ENCODE measurements at places on chromosomes 1 and 21. TPM values are rescaled to one million over a fixed set of nuclear protein-coding genes. Genes with fewer than 3 reads are reported as not detected.
A peak's percentile ranks its signal among the peaks of the same experiment; 100 is the strongest.

WNT4 gene
- 38.7 TPM for total RNA-seq

FTCD gene
- 9.6 TPM for total RNA-seq

CLCA2 gene
- 0.11 TPM for total RNA-seq

CCDC27 gene
- not detected for total RNA-seq

GRCh38 chr1:36187800-36188593, 32.0 kb downstream of the MAP7D1 start:
- DNase-seq: peak; percentile 53
- H3K27me3 ChIP-seq: no peaks in the 10 kb centered on the region
- H3K36me3 ChIP-seq: no peaks in the 10 kb centered on the region
- no peak overlapping the region for H3K4me3 ChIP-seq
- H3K4me1 ChIP-seq: peaks cover 2% of the 10 kb centered on the region

DNA sequence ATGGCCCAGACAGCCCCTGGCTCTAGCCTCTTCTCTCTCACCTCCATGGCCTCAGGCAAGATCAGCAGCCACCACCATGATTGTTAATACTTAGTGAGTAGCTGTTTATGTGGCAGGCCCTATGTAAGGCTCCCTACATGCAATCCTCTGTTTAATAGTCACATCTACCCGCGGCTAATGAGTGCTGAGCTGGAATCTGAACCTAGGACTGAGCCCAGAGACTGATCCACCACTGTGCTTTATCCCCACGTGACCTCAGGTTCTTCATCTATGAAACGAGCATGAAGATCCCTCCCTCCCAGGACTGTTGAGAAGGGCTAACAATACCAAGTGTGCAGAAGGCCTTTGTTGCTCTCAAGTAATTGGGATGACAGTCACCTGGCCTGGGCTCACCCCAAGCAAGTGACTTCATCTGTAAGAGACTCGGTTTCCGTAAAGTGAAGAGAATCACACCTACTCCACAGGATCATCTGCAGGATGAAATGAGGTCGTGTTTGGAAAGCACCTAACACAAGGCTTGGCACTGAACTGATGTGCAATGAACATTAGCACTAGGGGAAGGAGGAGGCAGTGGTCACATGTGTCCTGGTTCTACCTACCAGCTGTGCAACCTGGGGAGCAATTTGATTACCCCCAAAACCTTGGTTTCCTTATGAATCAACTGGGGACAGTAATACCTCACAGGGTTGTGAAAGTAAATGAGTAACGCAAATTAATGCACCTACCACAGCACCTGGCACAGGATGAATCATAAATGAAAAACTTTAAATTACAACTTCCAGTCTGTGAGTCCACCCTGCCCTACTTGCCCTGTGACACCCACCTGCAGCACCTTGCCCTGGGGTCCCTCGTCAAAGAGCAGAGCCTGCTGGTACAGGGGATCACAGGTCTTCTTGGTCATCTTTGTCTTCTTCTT, 37.2 kb downstream of the RIMS3 start:
- no peak overlapping the region for H3K4me3 ChIP-seq
- peaks cover 2% of the 10 kb centered on the region for H3K36me3 ChIP-seq
- DNase-seq: no peak

- H3K27ac ChIP-seq: peak overlapping the region; percentile 71
- H3K27me3 ChIP-seq: peaks cover 13% of the 10 kb centered on the region
- no peaks in the 10 kb centered on the region for H3K36me3 ChIP-seq
- peaks cover 15% of the 10 kb centered on the region for H3K4me1 ChIP-seq
Observed at GRCh38 chr1:25748531-25749205, 51.3 kb upstream of the SELENON start.

GRCh38 chr1:232894436-232894835, 56.0 kb upstream of the NTPCR start:
- peak overlapping the region; percentile 69 for H3K27ac ChIP-seq
- H3K4me1 ChIP-seq: peaks cover 13% of the 10 kb centered on the region
- H3K36me3 ChIP-seq: peaks cover 9% of the 10 kb centered on the region
- H3K27me3 ChIP-seq: no peaks in the 10 kb centered on the region

GRCh38 chr1:204925701-204926100, 55.0 kb downstream of the NFASC start:
- no peak overlapping the region for H3K27ac ChIP-seq
- no peak overlapping the region for H3K4me3 ChIP-seq
- H3K27me3 ChIP-seq: peaks cover 32% of the 10 kb centered on the region
- no peak for DNase-seq
- peaks cover 15% of the 10 kb centered on the region for H3K4me1 ChIP-seq

DNA sequence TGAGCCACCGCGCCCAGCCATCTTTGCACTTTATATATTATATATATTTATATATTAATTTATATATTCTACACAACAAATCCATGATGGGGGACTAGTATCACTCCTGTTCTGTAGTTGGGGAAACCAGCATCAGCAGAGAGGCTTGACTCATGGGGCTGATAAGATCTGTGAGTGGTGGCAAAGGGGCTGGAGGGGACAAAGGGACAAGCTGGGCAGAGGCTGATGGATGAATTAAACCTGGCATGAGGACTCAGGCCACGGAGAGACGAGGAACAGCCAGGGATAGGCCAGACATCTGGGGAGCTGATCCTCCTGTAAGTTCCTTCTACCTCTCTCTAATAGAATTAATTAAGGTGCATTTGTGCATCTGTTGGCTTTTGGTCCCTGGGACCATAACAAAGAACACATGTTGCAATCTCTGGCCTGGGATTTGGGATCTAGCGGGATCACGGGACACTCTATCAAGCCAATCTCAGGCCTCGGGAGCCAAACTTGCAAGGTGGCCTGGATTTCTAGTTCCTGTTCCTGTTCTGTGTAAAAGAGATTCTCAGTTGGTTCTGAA, 7.6 kb downstream of the CNR2 start:
- H3K27ac ChIP-seq: no peak overlapping the region
- no peak overlapping the region for H3K4me3 ChIP-seq
- no peak for DNase-seq
- H3K27me3 ChIP-seq: peaks cover 52% of the 10 kb centered on the region
- H3K36me3 ChIP-seq: no peaks in the 10 kb centered on the region

DNA sequence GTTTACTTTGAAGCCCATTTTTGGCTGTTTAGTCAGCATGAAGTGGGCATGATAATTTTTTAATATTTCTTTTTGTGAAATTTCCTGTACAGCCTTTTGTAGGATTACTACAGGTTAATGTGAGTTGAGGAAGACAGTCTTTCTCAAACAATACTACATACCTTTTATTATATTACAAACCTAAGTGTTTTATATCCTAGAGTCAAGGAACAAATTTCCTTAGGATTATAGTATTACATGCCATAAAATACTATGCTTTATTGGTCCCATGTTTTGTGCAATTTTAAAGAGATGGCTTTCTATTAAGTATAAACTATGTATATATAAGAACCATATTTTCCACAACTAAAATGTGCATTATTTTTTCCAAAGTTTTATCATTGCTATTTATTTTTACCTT, 9.2 kb upstream of the CHAF1B start:
- H3K36me3 ChIP-seq: peaks cover 36% of the 10 kb centered on the region
- H3K4me1 ChIP-seq: peaks cover 10% of the 10 kb centered on the region
- no peaks in the 10 kb centered on the region for H3K27me3 ChIP-seq
- H3K4me3 ChIP-seq: no peak overlapping the region

DNA sequence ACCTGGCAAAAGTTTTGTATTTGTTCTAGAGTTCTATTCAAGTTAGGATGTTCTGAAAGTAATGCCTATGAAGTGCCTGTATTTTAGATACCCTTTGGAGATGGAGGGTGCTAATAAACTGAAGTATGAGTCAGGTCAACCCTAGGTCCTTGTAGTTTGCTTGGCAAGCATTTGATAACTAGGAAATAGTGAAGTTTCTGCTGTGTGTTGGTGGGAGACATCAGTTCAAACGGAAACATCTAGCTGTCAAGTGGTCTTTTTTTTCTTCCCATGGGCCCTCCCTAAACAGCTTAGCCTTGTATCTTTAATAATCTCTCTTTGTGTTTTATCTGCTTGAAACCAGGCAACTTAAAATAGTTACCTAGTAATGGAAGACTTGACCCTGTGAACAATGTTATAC, 4.5 kb downstream of the MRPS6 start:
- H3K4me3 ChIP-seq: no peak overlapping the region
- no peak for DNase-seq
- H3K36me3 ChIP-seq: peaks cover 19% of the 10 kb centered on the region

DNA sequence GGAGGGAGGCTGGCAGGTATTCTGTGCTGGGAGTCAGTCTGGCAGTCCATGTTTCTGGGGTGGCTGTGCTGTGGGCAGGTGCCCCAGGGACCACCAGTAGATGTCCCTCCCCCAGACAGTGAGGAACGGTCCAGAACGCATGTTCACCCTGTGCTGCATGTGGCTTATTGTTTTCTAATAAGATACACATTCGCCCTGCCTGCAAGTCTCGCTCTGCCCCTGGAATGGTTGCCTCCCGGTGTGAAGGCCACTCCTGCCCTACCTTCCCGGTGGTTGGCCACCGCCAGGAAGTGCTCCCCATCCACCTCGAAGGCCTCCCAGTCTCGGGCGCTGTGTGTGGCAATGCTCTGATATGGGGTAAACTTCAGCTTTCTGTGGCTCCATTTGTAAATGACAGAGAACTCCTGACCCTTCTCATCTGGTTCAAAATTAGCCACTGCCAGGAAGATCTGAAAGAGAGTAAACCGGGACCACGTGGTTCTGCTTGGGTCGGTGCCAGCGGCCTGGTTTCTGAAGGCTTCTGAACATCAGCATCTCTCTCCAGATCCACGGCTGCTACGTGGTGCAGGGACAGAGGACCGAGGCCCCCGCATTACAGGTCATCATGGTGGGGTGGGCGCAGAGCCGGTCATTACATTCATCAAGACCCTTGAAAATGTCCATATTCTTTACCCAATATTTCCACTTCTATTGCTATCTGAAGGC, 14.5 kb downstream of the KRTAP10-1 start:
- no peak overlapping the region for H3K4me3 ChIP-seq
- H3K27me3 ChIP-seq: no peaks in the 10 kb centered on the region
- no peak overlapping the region for H3K27ac ChIP-seq
- H3K4me1 ChIP-seq: peaks cover under 1% of the 10 kb centered on the region
- DNase-seq: no peak
- H3K36me3 ChIP-seq: no peaks in the 10 kb centered on the region

GRCh38 chr21:17491716-17492414, 21.0 kb upstream of the CXADR start:
- no peak for DNase-seq
- H3K4me3 ChIP-seq: no peak overlapping the region
- no peaks in the 10 kb centered on the region for H3K36me3 ChIP-seq
- no peaks in the 10 kb centered on the region for H3K4me1 ChIP-seq

GRCh38 chr21:46066591-46067331, 31.2 kb upstream of the COL6A2 start:
- peak; percentile 25 for DNase-seq
- no peak overlapping the region for H3K4me3 ChIP-seq
- peaks cover 11% of the 10 kb centered on the region for H3K27me3 ChIP-seq
- H3K4me1 ChIP-seq: peaks cover 21% of the 10 kb centered on the region

- no peak overlapping the region for H3K4me3 ChIP-seq
- H3K4me1 ChIP-seq: peaks cover 31% of the 10 kb centered on the region
- no peaks in the 10 kb centered on the region for H3K36me3 ChIP-seq
- H3K27ac ChIP-seq: peak overlapping the region; percentile 50
Observed at GRCh38 chr1:193703655-193704054, 517.2 kb upstream of the B3GALT2 start.

DNA sequence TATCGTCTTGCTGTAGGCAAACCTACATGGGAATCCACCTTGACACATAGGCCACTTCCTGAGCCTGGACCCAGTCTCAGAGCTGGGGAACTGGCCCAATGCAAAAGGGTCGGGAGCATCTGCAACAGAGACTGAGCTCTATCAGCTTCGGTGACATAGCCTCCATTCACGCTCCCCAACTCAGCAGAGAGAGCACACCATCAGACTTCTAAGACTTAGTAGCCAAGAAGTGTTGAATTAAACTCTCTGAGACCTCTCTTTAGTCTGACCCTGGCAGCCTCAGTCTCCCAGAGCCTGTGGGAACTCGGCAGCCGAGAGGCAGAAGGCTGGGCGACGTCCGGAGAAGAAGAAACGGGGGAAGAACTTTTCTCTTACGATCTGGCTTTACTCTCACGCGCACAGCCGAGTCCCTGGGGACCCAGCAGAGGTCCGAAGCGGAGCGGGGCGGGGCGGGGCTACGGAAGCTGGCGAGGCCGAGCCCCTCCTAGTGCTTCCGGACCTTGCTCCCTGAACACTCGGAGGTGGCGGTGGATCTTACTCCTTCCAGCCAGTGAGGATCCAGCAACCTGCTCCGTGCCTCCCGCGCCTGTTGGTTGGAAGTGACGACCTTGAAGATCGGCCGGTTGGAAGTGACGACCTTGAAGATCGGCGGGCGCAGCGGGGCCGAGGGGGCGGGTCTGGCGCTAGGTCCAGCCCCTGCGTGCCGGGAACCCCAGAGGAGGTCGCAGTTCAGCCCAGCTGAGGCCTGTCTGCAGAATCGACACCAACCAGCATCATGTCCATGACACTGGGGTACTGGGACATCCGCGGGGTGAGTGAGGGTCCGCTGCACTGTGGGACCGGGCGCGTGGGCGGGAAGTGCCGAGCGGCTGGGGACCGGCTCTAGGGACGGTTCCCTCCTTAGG, at the start of gene GSTM4:
Gene GSTM4 (plus strand): TSS at position 485 of the 905 bp plus-strand sequence. CDS start 291 bp downstream, at position 776.
- H3K27me3 ChIP-seq: peaks cover 29% of the 10 kb centered on the region
- no peaks in the 10 kb centered on the region for H3K36me3 ChIP-seq
- DNase-seq: peak; percentile 77

DNA sequence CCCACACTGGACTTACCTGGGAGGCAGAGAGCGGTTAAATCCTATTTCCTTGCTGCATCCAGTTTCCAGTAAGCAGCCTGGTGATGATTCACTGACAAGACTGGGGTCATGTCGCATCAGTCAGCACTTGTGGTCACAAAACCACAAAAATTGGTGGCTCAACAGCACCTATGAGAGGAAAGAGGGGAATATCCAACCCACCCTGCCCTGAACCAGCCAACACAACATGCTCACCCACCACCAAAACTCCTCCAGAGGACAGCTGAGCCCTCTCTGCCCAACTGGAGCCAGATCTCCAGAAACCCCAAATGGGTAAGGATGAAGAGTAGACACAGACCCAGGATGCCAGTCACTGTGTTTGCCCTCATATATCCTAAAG, 64.0 kb downstream of the CD46 start:
- no peaks in the 10 kb centered on the region for H3K27me3 ChIP-seq
- H3K4me3 ChIP-seq: no peak overlapping the region
- H3K36me3 ChIP-seq: no peaks in the 10 kb centered on the region
- no peak for DNase-seq
- no peak overlapping the region for H3K27ac ChIP-seq

DNA sequence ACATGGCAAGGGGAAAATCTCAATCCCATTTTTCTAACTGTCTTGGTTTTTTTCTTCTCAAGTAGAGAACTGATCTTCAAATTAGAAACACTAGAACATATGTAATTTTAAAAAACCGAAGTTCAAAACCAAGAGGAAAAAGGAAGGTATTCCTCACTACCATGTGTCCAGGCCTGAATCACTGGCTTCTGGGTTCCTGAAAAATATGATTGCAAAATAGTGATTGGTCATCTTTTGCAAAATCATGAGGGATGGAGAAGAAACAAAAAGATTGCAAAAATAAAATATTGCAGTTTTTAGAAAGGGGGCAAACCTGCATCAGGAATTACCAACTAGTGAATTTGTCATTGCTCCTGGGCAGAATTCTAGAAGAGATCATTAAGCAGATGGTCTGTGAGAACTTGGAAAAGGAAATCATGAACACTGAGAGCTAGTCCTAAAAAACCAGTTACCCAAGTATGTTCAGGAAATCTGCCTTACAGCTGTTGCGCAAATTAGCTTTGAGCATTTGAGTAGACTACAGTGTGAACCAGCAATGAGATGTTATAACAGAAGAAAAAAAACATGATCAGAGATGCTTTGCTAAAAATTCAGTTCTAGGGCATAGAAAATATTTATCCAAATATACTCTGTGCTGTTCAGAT, 49.4 kb downstream of the SPATA46 start:
- H3K27ac ChIP-seq: no peak overlapping the region
- H3K36me3 ChIP-seq: no peaks in the 10 kb centered on the region
- no peak for DNase-seq
- peaks cover 6% of the 10 kb centered on the region for H3K4me1 ChIP-seq
- no peak overlapping the region for H3K4me3 ChIP-seq

All from mesothelial cell of epicardium (in vitro differentiated cells).